Stimulated activated CD8-positive, alpha-beta memory T cell treated with anti-CD3 and anti-CD28 coated beads, Interleukin-15, amount 100 ng/mL, for 48 hours (primary cell): ENCODE measurements at places on chromosomes 3 and 15.

DNA sequence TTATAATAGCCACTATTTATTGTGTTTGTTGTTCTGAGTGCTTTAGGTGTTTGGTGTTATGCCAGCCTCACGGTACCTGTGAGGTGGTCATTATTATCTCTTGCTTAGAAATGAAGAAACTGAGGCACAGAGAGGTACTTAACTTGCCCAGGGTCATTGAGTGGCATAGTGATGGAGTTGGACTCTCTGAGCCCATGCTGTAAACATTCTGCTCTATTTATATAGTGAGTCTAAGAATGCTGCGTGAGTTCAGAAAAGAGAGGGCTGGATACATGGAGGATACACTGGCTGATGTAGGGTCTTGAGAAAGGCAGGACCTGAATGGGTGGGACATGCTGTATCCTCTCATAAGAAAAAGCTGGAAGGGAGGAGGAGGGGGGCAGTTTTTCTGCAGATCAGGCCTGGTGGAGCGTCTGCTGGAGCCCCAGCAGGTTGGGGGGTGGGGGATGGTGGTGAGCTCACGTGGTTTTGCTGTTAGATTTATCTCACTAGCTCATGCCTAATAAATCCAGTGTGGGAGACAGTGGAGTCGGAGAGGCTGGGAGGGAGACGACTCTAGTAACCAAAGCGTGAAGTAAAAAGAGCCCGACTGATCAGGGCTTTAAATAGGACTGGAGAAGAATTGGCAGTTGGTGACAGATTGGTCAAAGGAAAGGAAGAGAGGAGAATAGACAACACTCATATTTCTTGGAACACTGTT lies 16.0 kb downstream of the MED12L start:
- no peak for DNase-seq

- peak; percentile 27 for DNase-seq
These were observed 390.4 kb upstream of the LMCD1 start for GRCh38 chr3:8110966-8111798.

- DNase-seq, result no peak
These were observed at the start of gene RHCG for GRCh38 chr15:89496155-89497098. TSS of gene RHCG (minus strand) at chr15:89496583. CDS start at chr15:89496544, 39 bp downstream.

DNA sequence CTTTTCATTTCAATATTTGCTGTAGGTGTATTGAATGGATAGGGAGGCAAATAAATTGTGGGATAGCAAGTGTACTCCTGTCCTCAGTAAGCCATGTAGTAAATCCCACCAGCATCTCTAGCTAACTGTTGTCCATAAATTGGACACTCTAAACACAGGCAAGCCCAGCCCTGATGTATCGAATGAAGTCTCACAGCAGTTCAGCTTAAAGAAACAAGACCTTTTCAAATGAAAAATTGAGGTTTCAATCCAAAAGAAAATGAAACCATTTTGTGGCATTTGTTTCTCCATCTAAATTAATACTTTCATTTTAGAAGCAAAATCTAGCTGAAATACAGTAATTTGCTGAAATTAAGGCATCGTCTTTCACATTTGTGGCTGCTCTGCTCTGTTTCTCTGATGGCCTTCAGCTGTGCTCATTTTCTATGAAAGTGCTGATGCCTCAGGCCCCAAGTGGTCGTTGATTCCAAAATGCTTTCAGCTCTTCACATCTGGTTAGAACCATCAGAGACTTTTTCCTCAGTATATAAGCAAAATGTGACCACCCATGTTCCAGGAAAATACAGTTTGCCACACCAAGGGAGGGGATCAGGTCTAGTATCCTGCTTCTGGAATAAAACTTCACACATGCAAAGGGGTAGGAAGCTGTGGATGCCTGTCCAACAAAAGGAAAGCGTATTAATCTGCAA lies 245.0 kb downstream of the ZMAT3 start:
- no peak for DNase-seq

DNA sequence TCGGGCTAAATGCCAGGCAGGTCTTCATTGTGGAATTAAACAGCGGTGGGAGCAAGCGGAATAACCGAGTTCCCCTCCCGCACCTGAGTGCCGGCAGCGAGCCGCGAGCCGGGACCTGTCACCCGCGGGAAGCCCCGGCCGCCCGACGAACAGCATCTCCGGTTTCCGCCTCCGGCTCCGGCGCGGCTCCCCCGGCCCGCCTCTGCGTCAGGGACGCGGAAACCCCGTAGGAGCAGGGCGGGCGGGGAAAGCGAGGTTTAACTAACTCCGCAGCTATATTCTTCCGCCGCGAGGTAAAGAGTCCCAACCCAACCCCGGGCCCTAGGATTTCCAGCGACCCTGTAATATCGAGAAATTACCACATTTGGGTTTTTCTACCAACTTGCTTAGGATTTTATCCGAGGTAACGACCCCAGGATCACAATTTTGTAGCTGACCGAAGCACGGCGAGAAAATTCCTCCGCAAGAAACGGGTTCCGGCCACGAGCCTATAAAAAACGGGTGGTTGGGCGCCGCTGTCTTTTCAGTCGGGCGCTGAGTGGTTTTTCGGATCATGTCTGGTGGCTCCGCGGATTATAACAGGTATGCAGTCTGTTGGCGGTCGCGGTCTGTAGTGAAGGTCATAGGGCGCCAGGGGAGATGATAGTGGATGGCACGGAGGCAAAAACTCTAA lies at the start of gene EIF4A2:
Gene EIF4A2 (plus strand): TSS at position 520 of the 673 bp plus-strand sequence. CDS start 34 bp downstream, at position 554.
- peak; percentile 83 for DNase-seq

DNA sequence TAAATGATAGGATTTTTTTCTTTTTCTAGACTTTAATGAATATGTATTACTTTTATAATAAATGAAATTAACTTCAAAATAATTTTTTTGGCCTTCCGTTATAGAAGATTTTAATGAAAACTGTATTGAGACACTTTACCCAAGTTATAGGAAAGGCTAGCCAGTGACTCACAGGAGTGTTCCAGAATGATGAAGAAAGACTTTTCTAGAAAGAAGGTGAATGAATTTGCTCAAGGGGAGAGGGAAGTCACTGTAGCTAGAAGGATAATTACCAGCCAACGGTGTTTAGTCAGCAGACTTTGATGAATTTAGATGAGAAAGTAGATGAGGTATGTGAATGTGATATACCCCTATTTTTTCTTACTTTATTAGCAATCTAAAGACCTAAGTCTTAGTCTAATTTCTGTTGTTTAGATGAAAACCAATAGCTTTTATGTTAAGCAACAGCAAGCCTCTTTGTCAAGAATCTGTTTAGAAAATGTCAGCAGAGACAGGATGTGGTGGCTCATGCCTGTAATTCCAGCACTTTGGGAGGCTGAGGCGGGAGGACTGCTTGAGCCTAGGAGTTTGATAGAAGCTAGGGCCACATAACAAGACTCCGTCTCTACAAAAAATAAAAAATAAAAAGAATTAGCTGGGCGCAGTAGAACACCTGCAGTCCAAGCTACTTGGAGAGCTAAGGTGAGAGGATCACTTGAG lies 3.2 kb downstream of the ALAS1 start:
- no peak for DNase-seq
